Activated CD8-positive, alpha-beta memory T cell treated with anti-CD3 and anti-CD28 coated beads for 4 hours (primary cell): ENCODE measurements at places on chromosomes 12 and 14.

- DNase-seq = no peak
Observed at GRCh38 chr12:95629392-95629791, 78.1 kb upstream of the USP44 start.

DNA sequence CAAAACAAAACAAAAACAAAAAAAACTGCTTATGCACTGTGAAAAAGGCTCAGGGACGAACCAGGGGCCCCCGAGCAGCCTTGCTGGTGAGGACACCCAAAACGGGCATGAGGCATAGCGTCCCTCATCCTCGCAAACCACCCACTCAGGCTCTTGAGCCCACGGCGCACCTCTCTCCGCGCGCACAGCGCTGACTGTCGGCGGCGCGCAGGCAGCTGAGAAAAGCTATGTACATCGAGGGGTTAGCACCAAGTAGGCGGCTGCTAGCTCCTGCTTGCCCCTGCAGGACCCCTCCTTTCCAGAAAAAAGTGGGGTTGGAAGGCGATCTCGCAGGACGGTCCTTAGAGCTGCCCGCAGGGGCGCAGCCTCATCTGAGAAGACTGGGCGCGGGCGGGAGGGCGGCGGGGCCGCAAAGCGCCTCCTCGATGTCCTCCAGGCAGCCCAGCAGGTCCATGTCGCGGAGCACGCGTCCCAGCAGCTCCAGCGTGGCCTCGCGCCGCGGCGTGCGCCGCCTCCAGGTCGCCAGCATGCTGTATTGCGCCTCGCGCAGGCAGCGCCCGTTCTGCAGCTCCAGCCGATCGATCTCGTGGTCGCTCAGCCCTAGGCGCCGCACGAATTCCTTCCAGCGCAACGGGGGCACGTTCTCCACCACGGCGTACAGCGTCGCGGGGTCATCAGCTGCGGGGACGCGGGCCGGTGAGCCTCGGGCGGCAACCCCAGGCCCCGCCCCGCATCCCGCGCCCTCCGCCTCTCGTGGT lies 12.8 kb downstream of the TNFRSF1A start:
- no peak for DNase-seq

- DNase-seq = no peak
Observed at GRCh38 chr12:50052964-50053363, 4.4 kb upstream of the ASIC1 start.

GRCh38 chr12:107372229-107372658 lies 278.9 kb upstream of the CRY1 start:
- DNase-seq = no peak

- DNase-seq = no peak
Observed at GRCh38 chr14:91931478-91932088, 15.9 kb downstream of the FBLN5 start.

DNA sequence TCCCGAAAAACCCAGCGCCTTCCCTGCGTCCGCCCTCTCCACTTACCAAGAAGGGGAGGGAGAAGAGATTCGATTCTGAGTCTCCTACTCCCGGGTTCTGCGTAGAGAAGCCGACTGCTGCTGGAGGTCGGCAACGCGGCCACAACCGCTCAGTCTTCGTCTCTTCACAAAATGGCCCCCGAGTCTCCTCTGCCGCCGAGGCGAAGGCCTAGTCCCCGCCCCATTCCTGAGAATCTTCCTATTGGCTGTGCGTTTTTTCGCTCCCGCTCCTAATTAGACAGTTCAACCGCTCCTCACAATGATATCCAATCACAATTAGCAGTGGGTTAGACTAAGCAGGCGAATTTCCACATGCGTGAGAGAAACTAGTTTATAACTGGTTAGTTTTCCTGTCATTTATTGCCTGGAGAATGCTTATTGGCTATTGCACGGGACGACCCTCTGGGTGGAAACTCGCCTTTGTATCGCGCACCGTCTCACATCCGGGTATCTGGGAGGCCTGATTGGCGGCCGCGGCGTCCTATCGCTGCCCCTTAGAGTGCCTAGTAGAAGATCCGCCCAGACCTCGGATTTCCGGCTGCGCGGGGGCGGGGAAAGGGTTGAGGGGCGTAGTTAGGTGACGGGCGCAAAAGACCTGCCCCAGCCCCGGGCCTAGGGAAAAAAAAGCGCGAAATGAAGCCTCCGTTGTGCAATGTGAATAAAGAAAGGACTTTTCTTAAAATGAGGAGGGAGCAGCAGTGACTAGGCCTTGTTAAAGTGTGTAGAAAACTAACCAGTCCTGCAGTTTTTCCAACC lies at the start of gene HNRNPC:
HNRNPC (minus strand) TSS at position 191 of the 795 bp plus-strand sequence. CDS start 35,249 bp downstream, outside the sequence.
- DNase-seq = peak; percentile 100

DNA sequence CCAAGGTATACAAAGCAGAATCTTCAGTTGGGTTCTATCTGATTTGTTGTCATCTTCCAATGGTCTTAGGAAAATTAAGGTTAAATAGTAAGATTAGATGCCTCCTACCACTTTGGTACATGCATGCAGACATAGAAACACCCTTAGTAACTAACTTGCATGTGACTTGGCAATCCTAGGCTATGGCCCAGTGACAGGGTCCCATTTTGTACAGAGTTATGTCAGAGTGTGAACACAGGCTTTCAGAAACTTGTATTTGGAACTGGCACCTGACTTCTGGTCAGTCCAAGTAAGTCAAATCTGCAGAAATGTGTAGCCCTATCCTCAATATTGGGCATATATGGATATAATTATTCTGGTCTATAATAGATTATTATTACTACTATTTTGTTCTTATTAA lies 53.1 kb downstream of the DAD1 start:
- DNase-seq = no peak

GRCh38 chr12:59940631-59941342 lies 345.0 kb downstream of the SLC16A7 start:
- DNase-seq = no peak

- DNase-seq = no peak
Observed at GRCh38 chr12:62891805-62892549, 43.0 kb downstream of the PPM1H start.

DNA sequence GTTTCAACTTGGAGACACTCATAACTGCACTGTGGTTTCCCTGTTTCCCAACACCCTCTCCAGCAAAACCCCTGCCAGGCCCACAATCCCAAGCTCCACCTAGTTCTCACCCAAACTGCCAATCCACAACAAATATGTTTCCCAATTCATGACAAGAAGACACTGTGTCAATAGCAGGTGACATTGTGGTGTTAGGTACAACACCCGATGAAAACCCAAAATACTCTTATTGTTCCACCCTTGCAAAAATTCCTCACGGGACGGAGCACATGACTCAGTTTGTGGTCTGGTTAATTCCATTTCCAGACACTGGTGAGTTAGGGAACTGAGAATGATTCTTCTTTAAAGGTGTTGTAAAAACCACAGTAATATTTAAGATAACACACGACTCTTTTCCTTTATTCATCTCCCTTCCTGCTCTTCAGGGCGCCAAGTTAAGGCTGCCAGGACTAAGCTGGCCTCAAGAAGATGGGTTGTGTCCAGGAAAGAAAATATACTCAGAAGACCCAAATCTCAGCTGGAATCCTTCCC lies 735.5 kb downstream of the MED13L start:
- no peak for DNase-seq

GRCh38 chr14:90513161-90514014 lies 116.6 kb downstream of the CALM1 start:
- no peak for DNase-seq

GRCh38 chr14:93171376-93171775 lies 13.3 kb downstream of the MOAP1 start:
- DNase-seq = no peak

DNA sequence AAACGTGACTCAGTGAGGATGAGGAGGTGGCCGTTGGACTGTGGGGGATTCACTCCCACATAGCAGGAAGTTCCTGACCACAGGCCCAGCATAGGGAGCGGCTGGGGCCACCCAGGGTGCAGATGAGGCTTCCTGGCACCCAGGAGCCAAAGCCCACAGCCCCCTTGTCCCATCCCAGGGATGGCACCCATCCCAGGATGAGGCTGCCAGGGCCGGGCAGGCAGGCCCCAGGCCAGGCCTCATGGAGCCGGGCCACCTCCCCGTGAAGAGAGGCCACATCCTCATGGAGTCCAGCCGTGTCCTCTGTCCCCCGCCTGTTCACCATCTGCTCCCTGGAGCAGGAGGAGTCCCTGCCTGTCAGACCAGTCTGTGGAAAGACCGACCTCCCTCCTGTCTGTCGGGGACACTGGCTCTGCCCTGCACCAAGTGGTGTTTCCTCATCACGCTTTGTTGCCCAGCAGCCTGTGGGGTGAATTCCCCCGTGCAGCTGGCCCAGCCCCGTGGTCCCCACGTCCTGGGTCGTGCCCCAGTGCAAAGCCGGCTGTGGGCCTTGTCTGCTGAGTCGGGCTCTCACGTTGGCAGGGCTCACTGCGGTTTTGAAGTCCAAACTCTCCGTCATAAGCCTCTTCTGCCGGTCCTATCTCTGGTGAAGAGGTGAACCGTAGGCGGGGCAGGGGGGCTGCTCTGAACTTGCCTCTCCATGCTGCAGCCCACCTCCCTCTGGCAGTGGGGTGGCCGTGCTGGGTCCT lies 24.5 kb downstream of the MMP17 start:
- DNase-seq = no peak

GRCh38 chr12:64923536-64923935 lies 99.1 kb downstream of the TBC1D30 start:
- no peak for DNase-seq

DNA sequence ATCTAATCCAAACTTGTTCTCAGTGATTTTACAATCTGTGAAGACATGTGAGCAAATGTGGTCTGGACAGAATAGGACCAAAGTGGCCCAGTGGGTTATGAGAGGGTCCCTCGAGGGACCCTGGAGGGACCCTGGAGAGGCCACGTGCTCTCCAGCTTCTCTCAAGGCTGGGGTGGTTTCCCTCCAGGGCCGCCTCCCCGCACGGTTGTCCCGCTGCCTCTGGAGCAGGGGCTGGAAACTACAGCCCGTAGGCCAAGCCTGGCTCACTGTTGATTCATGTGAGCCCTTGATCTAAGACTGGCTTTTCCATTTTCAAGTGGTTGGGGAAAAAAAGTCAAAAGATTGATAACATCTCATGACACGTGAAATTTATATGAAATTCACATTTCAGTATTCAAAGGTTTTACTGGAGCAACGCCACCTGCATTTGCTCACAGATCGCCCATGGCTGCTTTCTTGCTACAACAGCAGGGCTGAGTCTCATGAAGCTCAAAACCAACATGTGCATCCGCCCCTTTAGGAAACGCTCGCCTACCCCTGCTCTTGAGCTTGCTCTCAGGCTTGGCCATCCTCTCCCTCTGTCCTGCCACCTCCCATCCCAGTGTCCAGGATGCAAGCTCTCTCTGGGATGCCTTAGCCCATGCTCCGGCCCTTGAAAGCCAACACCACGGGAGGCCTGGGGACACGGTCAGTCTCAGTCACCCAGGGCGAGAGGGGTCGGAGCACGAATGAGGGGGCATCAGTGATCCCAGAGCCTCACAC lies 12.1 kb upstream of the LRTM2 start:
- DNase-seq = no peak

- DNase-seq = no peak
Observed at GRCh38 chr14:36069535-36069900, 107.0 kb downstream of the PTCSC3 start.

DNA sequence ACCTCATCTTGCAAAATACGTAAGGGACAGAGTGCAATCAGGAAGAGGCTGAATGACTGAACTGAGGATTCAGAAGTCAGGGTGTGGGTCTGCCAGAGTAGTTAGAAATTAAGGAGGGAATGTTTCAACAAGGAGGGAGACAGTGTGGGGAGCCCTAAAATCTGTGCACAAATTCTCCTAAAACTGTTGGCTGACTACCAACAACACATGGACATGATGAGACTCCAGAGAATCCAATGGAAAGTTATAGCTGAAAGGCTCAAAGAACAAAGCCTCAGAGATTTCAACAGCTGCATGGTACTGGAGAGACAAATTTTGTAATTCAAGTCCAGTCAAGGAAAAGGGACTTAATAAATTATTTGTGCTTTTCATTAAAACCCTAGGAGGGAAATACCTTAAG lies 36.1 kb upstream of the NEDD1 start:
- DNase-seq = no peak

DNA sequence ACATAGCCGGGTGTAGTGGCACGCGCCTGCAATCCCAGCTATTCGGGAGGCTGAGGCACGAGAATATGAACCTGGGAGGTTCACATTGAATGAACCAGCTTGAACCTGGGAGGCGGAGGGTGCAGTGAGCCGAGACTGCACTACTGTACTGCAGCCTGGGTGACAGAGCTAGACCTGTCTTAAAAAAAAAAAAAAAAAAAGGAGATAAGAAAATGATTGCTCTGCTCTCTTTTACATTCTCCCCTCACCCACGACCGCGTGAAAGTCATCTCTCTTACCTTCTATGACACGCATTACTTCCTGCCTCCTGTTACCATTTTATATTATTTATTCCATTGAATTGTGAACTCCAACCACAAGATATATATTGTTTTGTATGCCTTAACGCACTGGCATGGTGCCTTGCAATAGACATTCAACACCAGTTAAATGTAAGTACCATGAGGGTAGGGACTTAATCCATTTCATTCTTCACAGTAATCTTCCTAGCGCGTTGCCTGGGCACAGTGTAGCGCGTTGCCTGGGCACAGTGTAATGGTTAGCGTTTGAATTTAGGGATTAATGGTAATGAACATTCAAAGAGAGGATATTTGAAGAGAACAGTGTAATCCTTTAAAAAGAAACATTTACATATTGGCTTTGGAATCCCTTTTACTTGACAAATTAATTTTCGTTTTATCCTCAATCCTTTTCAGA lies 2.7 kb downstream of the RAP1B start:
- DNase-seq = peak; percentile 48

GRCh38 chr12:27965966-27966365 lies 6.6 kb downstream of the PTHLH start:
- DNase-seq = no peak

- no peak for DNase-seq
Observed at GRCh38 chr12:58576916-58577315, 343.4 kb downstream of the LRIG3 start.

- DNase-seq = no peak
Observed at GRCh38 chr12:108653082-108653516, 19.4 kb upstream of the SELPLG start.

DNA sequence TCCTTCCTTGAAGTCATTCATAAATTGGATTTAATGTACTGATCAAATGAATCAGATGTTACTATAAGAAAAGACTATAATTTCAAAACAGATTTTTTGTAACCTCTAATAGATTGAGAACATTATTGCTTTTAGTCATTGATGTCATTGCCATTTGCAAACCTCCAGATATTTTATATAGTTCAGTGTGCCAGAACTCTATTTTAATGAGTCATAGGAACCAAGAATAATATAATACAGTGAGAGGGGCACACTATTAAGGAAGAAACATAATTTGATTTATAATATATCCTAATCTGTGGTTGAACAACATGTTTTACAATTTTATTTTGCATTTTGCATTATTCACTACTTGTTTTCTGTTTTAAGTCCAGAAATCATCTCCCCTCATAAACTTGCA lies 78.0 kb downstream of the LRRC9 start:
- no peak for DNase-seq
